ENCODE measurements at places on chromosomes 4 and X.

DNA sequence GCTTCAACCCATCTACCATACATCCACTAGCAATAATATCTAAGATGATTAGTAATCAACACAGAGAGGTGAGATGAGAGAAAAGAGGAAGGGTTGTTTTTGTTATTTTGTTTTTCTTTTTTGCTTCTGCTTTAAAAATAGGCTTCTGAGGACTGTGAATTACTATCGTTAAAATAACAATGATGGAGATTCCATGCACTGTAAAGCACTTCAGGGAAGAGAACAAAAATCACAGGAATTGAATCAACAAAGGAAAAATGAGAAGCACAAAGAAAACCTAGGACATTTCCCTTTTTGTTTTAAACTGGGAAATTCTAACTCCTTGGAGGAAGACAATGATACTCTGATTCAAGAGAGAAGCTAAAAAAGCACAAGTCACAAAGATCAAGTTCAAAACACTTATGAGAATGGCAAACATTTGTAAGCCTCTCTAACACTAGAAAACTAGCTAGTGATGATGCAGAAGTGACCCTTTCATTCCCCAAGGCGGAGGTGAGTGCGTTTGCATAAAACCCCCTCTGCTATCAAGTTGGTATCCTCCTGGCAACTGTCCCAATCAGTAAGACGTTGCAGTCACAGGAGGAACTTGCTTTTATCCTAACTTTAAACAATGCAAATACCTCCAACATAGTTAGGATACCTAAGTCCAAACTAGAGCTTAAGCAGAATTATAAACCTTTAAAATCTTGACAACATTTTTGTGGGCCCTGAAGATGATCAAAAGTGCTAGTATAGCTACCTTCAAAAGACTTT lies 308.5 kb downstream of the CAMK2D start:
- no peak for DNase-seq

DNA sequence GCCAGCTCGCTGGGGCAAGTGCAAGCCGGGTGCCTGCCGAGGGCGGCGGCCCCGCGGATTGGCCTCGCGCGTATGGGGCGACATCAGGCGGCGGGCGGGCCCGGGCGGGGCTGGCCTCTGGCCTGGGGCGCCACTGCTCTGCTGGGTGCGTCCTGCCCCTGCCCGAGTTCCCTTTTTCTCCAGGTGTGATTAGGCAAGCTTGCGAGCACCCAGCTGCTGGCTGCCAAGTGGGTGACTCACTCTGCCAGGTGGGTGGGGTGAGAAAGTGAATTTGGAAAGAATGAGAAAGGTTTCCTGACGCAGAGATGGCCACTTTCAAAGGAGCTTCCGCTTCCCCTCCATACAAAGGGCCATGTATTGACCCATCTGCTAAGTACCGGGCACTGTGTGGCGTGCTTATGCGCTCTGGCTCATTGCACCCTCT lies 32.5 kb downstream of the FGFBP1 start:
- DNase-seq = no peak

DNA sequence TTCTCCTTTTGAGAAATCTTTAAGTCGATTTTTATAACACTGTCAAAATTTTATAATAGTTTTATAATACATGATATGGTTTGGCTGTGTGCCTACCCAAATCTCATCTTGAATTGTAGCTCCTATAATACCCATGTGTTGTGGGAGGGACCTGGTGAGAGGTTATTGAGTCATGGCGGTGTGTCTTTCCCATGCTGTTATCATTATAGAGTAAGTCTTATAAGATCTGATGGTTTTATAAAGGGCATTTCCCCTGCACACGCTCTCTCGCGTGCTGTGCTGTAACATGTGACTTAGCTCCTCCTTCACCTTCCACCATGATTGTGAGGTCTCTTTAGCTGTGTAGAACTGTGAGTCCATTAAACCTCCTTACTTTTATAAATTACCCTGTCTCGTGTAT lies 364.0 kb upstream of the SPANXN4 start:
- DNase-seq = no peak

DNA sequence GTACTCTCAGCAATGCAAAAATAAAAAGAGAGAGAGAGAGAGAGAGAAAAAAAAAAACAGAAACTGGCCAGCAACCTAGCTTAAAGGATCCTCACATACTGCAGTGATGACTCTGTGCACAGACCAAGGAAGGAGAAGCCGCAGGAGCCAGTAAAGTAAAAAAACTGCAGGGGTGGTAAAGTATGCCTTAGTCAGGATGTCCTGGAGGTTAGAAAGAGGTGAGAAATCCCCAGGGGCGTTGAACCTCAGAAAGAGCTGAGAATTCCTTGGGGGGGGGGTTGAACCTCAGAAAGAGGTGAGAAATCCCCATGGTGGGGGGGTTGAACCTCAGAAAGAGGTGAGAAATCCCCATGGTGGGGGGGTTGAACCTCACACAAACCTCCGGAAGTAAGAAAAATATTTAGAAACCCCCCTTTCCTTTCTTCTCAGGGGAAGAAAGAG lies 48.0 kb downstream of the MAGEA9 start:
- peak; percentile 6 for DNase-seq

- DNase-seq = no peak
Measured at GRCh38 chr4:25930731-25931354, 16.8 kb downstream of the SMIM20 start.

DNA sequence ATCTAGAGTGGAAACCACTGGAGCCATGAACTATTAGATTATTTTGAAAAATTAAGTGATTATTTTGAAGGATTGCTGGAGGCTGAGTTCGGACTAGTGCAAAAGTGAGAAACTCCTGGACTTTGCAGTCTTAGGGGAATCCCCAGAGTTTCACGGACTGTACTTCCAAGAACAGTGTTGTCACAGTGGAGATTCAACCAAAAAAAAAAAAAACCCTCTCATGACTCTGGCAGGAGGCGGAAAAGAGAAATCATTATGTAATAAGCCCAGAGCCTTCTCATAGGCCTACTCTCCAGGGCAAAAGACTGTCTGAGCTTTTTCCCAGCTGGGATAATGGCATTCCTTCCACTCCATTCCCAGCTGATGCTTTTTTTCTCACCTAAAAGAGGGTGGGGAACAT lies 16.8 kb upstream of the C4orf51 start:
- no peak for DNase-seq

DNA sequence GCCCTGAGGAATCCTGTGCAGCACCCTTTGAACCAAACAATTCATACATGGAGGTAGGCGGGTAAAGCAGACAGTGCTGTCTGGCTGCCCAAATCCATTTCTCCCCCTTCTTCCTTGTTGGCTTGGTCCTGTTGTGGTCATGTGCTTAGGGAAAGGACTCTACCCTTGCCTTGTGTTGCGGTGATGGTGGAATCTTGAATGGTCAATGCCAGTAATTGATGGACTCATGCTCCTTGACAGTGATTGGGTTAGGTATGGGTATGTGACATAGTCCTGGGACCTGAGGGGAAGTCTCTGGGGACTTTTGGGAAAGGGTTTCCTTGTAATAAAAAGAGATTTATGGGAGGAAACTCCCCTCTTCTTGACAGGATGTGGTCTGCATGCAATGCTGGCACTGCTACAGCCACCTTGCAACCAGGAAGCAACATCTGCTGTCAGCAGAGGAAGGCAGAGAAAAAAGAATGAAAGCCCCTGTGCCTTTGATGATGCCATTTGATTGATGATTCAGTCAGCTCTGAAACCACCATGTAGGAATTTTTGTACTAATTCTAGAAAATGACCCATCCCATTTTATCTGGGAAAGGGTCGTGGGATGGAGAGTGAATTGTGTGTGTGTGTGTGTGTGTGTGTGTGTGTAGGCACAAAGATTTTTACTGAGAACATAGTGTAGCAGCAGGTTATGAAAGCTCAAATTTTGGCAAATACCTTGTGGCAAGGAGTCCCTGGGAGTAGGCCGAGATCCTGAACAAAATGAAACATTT lies 30.0 kb upstream of the HUWE1 start:
- peak; percentile 19 for DNase-seq

- no peak for DNase-seq
Measured at GRCh38 chr4:47615385-47615784, 130.3 kb downstream of the ATP10D start.

DNA sequence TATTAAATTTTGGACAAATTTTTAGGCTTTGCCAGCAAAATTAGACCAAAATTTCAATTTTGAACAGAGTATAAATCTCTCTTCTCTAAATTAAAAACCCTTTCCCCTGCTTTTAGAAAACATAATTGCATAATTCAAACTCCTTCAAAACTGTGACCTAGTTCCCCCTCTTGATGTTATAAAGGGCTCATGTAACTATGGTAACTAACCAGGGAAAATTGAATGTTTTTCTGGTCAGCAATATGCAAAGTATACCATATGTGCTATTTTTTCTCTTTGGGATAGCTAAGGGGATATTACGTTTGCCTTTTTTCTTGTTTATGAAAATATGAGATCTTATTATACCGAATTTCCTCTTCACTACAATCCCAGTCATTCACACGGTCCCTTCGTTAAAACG lies 5.1 kb upstream of the ING2 start:
- DNase-seq = no peak

GRCh38 chr4:97235521-97235920 lies 907.8 kb downstream of the STPG2 start:
- no peak for DNase-seq

- DNase-seq = no peak
Measured at GRCh38 chr4:139783741-139784484, 118.3 kb downstream of the MGST2 start.

DNA sequence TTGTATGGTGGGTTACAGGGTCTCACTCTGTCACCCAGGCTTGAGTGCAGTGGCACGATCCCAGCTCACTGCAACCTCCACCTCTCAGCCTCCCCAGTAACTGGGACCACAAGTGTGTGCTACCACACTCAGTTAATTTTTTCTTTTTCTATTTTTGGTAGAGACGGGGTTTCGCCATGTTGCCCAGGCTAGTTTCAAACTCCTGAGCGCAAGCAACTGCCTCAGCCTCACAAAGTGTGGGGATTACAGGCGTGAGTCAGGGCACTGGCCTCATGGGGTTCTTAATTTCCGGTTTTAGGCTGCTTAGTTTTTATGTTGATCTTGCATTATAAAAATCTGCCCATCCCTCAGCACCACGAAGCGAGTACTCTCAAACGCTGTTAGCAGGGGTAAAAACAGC lies 6.7 kb downstream of the BCAP31 start:
- no peak for DNase-seq

- DNase-seq = no peak
Measured at GRCh38 chr4:128737098-128737513, 72.4 kb upstream of the JADE1 start.

GRCh38 chrX:136736690-136737089 lies 44.0 kb downstream of the ARHGEF6 start:
- DNase-seq = no peak

DNA sequence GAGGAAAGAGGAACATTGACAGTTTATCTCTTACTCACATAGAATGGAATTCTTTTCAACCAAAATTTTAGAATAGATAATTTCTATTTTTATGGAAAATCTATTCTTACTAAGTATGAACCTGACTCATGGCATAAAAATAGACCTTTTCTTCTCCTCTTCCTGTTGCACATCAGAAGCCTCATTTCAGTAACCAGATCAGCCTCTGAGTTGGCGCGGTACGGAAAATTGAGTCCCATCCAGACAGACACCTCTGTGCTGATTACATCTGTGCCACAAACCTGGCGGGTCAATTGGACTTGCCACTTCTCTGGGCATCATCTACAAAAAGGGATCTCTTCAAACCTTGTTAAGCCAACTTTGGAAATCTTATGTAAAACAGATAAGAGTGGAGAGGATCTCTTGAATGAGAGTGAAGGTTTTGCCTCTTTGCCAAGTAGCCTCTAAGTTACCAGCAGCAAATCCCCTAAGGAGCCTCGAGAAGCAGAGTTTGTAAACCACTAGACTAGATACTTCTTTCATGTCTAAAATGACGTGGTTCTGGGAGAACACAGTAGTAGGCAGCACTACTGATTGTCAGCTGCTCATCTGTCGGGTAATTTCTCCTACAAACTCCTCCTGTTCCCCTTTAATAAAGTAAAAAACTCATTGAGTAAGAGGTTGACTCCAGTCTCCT lies 37.4 kb downstream of the TENM3 start:
- DNase-seq = no peak

GRCh38 chrX:113741744-113742143 lies 842.1 kb upstream of the HTR2C start:
- no peak for DNase-seq

- no peak for DNase-seq
Measured at GRCh38 chr4:794900-795725, 30.8 kb downstream of the CPLX1 start.

GRCh38 chr4:30839583-30840520 lies 119.7 kb downstream of the PCDH7 start:
- no peak for DNase-seq

DNA sequence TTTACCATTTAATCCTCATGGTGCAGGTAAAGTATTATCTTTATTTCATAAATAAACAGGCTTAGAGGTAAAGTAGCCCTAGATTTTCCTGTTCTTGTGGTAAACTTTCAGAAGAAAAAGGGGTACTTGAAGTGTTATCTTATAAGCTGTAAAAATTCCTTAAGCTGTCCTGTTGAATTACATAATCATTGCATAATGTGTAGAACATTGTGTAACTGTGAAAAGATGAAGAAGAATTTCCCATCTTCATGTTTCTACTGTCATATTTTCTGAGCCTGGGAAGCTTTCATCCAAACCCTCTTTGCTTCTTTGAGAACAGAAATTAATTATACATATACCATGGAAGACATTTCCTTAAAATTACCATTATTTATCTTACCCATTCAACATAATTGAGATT lies 90.5 kb downstream of the ELOVL6 start:
- no peak for DNase-seq

DNA sequence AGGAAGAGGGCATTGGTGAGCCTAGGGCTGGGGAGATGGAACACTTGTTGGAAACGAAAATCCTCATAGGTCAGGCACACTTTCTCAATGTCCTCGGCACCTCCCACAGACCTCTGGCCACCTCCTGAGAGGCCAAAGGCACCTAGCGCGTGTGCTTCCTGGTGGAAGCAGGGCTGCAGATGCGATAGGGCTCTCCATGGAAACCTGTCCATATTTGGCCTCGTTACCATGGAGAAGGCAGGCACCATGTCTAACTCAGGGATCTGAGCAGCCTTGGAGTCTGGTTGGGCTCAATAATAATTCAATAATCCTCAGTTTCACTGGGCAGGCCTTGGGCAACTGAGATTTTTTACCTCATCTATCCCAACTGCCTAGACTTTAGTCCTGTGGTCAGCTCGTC lies 58.3 kb downstream of the RAI2 start:
- no peak for DNase-seq

GRCh38 chr4:8435656-8436121 lies 4.8 kb downstream of the ACOX3 start:
- no peak for DNase-seq

- DNase-seq = no peak
Measured at GRCh38 chr4:88981993-88982392, 75.0 kb downstream of the FAM13A start.
